Foreskin fibroblast (primary cell): ENCODE measurements at places on chromosomes 7 and 10.

- DNase-seq, result peak; percentile 56
These were observed 911 bp upstream of the HNRNPH3 start for GRCh38 chr10:68330852-68331454.

- DNase-seq, result no peak
These were observed 2.1 kb downstream of the ETV1 start for GRCh38 chr7:13987395-13987794.

- no peak for DNase-seq
These were observed 2.5 kb downstream of the PARP12 start for GRCh38 chr7:140060243-140060630.

GRCh38 chr10:131725581-131726069, 175.2 kb upstream of the PPP2R2D start:
- DNase-seq, result no peak

DNA sequence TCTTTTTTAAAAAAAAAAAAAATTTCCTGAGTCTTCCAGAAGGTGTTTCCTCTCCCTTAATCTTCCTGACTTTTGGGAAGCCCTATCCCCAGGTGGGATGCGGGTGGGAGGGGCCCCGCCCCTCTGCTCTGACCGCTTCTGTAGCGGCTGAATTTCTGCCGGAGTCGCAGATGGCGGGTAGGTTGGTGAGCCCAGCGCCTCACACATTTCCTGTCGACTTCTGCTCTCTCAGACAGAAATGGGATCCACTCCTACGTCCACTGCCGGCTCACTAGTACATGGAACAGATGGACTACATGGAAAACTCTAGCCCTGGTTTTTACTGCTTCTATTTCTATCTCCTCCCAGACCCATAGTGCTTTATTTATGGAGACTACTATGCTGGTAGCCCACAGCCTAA, 90.9 kb downstream of the NEUROD6 start:
- no peak for DNase-seq

DNA sequence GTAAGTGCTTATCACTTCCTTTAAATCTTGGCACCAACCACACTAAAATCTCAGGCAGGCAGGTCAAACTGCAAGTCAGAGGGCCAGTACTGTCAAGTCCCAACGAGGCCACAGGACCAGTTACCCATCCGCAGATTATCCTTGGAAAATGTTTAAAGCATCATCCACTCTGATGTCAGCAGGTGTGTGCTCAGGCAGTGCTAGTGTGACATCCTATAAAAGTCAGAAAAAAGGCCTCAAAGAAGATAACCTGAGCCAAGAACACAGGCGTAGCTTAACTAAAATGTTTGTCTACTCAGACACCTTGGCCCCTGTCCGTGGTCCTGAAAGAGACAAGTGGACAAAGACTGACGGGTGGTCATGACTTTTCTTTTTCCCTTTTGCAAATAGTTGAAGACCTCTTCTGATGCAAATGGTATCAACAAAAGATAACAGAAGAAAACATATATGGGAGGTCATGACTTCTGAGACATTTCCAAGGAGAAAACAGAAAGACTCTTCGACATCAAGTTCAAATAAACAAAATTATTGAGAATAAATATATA, 309.3 kb downstream of the KCNMA1 start:
- DNase-seq, result peak; percentile 56

- DNase-seq, result no peak
These were observed 49.7 kb downstream of the UNC5B start for GRCh38 chr10:71262027-71262426.

GRCh38 chr10:82477776-82478175, 602.8 kb downstream of the NRG3 start:
- DNase-seq, result no peak
